ENCODE measurements at places on chromosomes 6 and 20. TPM values are rescaled to one million over a fixed set of nuclear protein-coding genes. Genes with fewer than 3 reads are reported as not detected.

The MKKS gene
- 21.0 TPM for total RNA-seq

The CGA gene
- total RNA-seq, result 26.6 TPM

The MOCS3 gene
- total RNA-seq, result 4.2 TPM

The FAM209B gene
- total RNA-seq, result not detected

The PAK5 gene
- 0.05 TPM for total RNA-seq

The ECT2L gene
- not detected for total RNA-seq

The SLC12A5 gene
- total RNA-seq, result 0.37 TPM

The CLPSL2 gene
- not detected for total RNA-seq

The ADAM33 gene
- total RNA-seq, result 0.15 TPM

DNA sequence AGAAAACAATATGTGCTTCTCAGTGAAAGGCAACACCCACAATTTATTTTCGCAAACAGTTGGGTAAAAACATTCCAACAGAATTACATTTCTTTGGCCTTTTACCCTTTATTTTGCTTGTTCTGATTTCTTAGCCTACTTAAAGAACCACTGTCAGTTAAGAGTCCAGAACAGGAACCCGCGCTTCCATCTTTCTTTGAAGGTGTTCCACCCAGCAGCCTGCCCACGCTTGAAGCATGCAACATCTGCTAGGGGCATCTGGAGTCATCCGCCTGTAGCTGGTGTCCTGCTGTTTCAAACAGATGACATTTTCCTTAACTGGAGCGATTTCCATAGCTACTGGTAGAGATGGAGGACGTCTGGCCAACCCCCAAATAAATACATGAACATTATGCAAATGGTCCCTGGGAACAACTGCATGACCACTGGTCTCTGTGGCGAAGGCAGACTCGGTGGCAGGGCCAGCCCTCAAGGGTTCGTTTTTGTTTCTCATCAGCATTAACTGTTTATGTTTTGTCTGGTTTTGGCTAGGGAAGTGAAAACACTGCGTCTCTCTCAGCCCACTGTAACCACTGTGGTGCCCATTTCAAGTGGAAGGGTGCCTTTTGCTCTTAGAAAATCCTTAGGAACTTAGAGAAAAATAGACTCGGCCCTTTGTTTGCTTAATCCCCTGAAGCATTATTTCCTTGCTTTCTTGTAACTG lies 51.6 kb downstream of the LAMA4 start:
- DNase-seq, result peak; percentile 81

DNA sequence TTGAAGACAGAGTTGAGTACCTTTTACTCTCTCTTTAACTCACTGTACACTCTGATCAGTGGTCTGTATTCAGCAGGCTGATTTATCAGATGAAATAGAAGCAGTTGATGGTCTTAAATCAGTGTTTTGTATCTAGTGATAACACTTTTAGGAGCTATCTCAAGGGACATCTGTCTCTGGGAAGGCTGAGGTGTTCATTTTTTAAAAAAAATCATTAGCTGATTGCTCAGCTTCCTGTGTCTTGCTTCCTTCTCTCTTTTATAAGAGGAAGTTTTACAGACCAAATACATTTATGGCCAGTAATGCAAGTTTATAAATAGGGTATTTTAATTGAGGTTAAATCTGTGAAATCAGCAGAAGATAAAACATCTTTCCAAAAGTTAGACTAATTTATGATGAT lies 12.0 kb upstream of the CCDC170 start:
- DNase-seq, result no peak

DNA sequence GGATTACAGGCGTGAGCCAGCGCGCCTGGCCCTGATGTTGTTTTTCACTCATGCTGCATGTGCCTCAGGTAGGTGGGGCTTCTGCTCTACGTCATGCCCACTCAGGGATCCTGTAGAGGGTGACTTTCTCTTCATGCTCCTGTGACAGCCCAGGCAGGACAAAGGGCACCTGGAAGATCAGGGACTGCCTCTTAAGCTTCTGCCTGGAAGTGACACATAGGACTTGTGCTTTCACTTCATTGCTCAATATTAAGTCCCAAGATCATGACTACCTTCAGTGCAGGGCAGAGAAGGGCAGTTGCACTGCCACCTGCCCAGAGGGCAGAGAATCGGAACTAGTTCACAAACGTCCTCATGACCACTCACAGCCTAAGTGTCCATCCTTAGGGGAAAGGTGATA lies 249.5 kb upstream of the SULF2 start:
- DNase-seq, result peak; percentile 33

- no peak for DNase-seq
Measured at GRCh38 chr6:11035616-11036350, 8.3 kb downstream of the ELOVL2 start.

DNA sequence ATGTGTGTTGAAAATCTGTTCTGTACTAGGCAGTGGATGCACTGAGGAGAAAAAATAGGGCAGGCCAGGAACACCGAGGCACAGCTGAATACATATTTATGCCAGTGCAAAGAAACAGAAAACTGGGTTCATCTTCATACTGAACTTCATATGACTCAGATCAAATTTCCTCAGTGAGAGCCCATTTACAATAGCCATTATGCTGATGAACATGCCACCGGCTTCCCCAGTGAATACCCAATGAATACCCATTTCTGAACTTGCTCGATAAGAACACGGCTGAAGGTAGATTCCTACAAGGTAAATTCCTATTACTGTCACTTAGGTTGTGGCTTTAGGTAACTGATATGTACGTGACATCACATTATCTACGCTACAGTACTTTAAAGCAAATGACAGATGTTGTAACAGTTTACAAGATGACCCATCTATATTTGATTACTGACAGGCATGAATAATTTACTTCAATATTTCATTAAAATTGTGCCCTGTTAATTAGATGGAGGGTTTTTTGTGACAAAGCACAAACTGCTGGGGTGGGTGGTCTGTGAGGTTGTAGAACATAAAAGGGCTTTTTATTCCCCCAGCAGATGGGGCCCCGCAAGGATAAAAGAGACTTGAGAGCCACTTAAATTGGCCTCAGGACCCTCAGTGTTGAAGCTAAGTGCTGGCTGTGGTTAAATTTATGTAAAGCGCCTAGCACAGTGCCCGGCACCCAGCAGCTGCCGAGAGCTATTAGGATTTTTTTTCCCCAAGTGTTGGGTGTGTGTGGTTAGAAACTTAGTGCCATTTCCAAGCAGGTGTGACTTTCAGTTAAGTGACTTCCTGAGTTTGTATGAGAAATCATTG lies 264.5 kb downstream of the CD83 start:
- no peak for DNase-seq

- DNase-seq, result no peak
Measured at GRCh38 chr6:39563566-39564311, 161.5 kb downstream of the KIF6 start.

DNA sequence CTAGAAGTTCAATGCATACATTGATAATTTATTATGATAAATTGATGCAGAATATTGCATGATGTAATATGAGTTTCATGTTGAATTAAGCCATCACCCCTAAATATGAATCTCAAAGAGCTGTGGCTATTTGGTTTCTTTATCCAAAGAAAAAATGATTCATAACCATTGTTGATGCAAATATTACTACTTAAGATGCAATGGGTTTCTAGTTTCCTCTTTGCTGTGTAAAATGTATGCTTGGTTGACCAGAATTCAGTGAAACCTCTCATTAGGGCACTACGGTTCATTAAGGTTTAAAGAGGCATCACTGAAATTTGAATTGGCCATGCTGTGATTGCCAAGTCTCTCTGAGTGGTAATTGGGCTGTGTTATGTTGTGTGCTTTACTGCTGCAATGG lies 492.5 kb upstream of the FLRT3 start:
- DNase-seq, result no peak

- DNase-seq, result peak; percentile 89
Measured at GRCh38 chr6:113359155-113360140, 497.7 kb upstream of the MARCKS start.

DNA sequence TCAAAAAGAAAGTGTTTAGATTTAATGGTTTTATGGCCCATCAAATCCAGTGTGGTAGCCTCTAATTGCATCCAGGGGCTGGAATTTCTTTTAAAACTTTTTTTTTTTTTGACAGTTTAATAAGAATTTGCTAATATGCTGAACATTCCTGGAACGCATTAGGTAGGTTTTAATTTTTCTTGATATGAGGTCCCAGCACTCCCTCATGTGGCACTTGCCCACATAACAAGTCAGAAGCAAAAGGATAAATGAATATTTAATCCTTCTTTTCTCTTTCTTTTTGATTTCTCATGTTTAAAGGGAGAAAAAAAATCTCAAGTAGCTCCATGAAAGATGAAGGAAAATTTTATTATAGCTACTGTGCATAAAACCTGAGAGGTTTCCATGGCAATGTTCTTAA lies 13.5 kb downstream of the HAO1 start:
- peak; percentile 40 for DNase-seq

DNA sequence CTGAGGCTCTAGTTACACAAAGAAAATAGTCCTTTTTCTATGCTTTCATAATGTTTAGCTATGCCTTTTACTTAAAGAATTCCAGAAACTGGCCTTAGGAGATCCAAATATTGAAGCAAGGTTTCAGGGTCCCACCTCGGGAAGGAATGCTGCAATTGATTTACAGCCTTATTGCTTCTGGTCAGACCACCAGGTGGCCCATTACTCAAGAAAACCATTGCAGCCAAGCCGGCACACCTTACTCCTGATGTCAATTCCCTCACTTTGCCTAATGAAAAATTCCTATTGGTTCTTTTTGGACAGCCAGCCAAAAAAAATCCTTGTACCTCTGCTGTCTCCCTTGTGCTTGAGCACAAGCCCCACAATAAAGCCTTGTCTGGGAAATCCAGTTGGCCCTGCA lies 173.9 kb downstream of the LMBRD1 start:
- DNase-seq, result no peak

DNA sequence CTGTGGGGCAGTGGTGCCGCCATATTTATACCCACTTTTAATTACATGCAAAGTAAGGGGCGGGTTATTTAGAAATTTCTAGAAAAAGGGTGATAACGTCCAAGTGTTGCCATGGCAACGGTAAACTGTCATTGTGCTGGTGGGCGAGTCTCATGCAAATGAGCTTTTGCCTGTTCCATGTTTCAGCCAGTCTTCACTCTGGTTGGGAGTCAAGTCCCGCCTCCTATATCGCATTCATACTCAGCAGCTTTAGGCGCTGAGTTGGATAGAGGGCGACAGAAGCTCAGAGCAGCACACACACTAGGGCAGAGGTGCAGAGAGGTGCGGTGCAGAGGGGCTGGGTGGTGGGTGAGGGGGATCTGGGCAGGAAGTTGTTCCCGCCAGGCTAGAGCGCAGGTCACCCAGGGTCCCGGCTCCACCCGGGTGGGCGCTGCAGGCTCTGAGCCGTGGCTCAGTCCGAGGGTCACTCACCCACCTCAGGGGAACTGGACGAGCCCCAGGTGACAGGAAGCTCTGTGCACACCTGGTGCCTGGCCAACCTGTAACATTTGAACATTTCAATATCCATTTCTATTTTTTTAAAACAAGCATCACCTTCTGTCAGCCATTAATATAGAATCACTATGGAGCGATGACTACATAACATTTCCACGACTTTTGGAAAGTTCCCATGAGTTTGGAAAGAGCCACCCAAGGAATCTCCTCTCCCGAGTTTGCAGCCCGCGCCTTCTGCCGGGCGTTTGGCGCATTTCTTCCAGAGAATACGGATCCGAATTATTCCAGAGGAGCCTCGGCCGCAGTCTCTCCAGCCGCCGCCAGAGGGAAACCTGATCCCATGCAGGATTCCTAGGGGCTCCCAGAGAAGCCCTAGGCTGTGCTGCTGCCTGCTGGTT lies 89.1 kb upstream of the PHACTR3 start:
- DNase-seq, result peak; percentile 71

GRCh38 chr20:46764068-46764467 lies 54.6 kb downstream of the SLC2A10 start:
- no peak for DNase-seq

GRCh38 chr6:17385660-17386059 lies 7.7 kb upstream of the CAP2 start:
- DNase-seq, result no peak

- DNase-seq, result peak; percentile 52
Measured at GRCh38 chr6:4133941-4134838, 1.2 kb downstream of the ECI2 start.

DNA sequence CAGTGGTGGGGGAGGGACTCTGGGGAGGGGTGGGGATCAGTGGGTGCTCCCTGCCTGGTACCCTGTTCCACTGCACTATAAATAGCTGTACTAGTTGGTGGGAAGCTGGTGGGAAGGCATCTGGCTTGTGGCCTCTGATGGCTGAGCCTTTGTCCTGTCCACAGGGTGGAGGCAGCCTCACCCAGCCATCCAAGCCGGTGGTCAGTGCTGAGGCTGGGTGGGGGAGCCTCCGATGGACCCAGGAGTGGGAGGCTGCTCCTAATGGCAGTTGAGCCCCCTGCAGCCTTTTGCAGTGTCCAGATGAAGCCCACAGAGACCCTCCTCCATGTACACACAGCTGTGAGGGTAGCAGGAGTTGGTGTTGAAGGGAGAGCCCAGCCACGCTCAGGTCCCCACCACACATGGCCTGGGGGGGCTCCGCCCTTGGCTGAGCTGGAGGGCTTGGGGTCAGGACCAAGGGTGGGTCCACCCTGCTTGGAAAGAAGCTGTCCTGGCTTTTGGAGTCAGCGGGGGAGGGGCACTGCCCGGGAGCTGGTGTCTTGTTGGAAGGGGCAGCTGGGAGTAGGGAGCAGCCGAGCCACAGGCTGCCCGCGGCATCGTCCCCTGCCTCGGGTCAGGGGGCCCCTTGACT lies 2.5 kb downstream of the PPDPF start:
- no peak for DNase-seq

DNA sequence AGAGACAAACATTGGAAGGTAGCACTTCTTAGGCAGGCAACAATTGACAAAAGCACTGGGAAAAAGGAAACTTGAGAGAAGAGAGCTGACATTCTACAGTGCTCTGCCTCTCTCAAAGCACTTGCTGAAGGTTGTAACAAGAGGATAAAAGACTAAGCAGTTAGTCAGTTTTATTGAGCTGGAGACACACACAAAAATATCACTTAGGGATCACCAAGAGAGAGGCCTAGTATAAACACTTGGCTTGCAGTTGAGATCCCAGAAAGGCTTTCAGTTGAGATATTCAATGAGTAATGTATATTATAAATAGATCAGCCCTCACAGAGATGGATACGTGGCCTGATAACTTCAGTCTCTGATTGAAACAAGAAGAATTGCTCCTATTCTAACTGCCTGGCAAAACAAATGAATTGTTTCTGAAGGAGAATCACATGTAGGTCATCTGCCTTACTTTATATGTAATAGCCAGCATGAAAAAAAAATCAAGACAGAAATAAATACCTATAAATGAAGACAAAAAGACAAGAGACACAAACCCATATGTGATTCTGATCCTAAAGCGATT lies 747.2 kb upstream of the MAN1A1 start:
- DNase-seq, result no peak

GRCh38 chr6:111782887-111783466 lies 90.3 kb downstream of the FYN start:
- DNase-seq, result no peak
